ENCODE measurements at places on chromosomes 4 and X. TPM values are rescaled to one million over a fixed set of nuclear protein-coding genes. Genes with fewer than 3 reads are reported as not detected.

KCNE5 gene
- total RNA-seq = 0.38 TPM

JAKMIP1 gene
- not detected for total RNA-seq

GRCh38 chr4:158948071-158948470 lies 154.8 kb upstream of the RAPGEF2 start:
- DNase-seq = no peak

- DNase-seq = no peak
Measured at GRCh38 chr4:34309383-34309906, 1934.9 kb downstream of the ARAP2 start.

DNA sequence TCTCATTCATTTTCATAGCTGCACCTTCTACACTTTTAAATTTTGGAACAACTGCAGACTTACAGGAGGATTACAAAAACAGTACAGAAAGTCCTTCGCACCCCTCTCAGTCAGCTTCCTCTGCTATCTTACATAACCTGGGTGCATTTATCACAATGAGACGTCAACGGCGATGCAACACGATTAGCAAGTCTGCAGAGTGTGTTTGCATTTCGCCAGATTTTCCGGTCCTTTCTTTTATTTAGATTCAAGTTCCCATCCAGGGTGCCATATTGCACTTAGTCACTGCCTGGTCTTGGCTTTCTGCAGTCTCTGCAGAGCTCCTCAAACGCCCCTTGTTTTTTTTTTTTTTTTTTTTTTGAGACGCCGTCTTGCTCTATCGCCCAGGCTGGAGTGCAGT lies 85.9 kb downstream of the ASMT start:
- DNase-seq = no peak

DNA sequence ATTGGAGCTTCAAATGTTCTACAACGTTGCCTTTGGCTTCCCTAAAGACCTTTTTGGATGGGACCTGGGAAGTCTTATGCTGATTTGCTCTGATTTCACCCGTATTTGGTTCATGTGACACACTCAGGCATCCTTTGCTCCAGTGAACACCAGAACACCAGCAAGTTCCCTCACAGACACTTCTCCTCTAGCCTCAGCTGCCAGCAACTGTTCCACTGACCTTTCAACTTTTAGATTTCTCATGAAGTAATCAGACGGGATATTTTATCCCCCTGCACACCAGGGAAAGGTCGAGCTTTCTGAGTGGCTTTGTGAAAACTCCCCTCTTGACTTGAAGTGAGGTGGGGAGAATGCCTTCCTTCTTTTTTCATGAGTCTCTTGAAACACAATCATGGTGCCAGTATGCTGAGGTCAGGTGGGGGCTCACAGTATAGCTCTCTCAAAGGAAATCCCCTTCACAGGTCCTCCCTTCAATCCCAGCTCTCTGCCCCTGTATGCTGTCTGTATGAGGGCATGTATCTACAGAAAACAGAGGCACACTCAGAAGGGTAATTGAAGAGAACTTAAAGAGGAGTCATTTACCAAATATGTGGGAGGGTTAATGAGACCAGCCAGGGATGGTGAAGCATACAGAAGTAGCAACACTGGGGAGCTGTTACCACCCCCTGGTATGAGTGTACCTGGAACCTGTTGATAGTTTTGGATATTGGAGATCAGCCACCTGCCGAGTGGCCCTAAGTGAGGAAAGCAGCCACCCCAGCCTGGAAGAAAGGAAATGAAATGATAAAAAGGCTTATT lies 62.7 kb downstream of the FGFBP1 start:
- DNase-seq = no peak

- no peak for DNase-seq
Measured at GRCh38 chr4:53705151-53705764, 114.0 kb upstream of the LNX1 start.

GRCh38 chr4:86670756-86671155 lies 76.6 kb downstream of the PTPN13 start:
- no peak for DNase-seq
